ENCODE measurements at places on chromosomes 7 and 10.

- DNase-seq, result no peak
These were observed 219.6 kb downstream of the ARHGAP12 start for GRCh38 chr10:31709028-31709427.

DNA sequence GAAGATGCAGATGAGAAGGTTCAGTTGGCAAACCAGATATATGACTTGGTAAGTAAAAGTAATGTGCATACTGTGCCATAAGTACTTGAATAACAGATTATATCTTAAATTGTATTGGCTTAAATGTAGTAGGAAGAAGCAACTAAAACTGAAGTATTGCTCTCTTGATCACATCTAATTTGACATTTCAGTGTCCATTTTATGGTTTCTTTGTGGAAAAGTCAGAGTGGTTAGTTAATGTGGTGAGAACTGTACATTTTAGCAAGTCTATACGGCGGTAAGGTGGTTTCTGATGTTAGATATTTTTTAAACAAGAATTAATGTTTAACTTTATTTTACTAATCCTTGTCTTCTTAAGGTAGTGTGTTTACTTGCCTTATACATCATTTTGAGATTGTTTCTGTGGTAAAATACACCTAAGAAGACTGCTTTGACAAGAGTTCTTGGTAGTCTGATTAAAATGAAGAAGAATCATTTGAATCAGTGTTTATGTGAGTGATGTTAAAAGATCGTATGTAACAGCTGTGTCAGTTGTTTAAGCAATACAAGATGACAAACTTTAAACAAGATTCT is 5.1 kb downstream of the ING3 start:
- no peak for DNase-seq

DNA sequence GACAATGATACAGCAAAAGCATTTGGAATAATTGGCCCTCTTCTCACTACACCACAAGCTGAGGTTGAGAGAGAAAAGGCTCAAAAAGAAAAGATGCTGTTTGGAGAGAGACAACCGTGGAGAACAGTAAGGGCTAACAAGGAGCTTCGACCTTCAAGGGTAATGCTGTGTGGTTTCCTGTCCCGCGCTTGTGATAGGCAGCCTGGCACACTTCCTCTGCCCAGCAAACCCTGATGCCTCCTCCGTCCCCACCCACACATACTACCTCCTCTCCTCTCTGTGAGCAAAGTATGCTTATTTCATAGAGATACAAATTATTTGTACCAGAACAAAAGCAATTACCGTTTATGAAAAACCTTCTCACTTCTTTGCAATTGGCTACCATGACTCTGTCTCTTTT is 755.4 kb downstream of the KCNMA1 start:
- DNase-seq, result no peak

DNA sequence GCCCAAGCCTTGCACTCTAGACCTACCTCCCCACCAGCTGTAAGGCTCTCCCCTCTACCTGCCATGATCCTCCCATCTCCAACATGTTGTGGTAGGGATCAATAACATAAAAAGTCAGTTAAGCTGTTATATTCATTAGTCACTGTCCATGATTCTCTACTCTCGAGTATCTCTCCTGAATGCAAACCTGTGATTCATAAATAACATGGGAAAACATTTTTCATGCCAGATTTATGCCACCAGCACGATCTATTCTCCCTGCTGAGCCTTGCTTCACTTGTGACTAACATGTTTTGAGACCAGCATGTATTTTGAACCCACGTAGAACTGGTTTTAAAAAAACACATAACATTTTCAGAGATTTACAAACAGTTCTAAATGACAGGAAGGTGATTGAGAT is 30.3 kb downstream of the TMEM168 start:
- no peak for DNase-seq

GRCh38 chr10:123838596-123839310 is 52.9 kb downstream of the CPXM2 start:
- DNase-seq, result no peak

DNA sequence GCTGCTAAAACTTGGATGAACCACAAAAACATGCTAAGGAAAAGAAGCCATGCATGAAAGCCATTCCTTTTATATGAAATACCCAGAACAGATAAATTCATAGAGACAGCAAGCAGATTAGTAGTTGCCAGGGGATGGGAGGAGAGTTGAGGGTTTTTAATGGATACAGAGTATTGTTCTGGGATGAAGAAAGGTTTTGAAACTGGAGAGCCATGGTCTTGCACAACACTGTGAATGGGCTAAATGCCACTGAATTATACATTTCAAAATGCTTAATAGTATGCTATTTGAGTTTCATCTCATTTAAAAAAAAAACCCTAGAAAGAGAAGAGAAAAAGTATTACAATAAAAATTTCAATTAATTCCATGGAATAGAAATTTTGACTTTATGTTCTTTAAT is 154.3 kb downstream of the GNAT3 start:
- no peak for DNase-seq

GRCh38 chr10:87546210-87546609 is 41.5 kb downstream of the MINPP1 start:
- DNase-seq, result no peak

GRCh38 chr10:62081341-62082270 is 180.1 kb downstream of the ARID5B start:
- DNase-seq, result no peak

- DNase-seq, result no peak
These were observed 29.6 kb upstream of the ATXN7L1 start for GRCh38 chr7:105905910-105906568.

DNA sequence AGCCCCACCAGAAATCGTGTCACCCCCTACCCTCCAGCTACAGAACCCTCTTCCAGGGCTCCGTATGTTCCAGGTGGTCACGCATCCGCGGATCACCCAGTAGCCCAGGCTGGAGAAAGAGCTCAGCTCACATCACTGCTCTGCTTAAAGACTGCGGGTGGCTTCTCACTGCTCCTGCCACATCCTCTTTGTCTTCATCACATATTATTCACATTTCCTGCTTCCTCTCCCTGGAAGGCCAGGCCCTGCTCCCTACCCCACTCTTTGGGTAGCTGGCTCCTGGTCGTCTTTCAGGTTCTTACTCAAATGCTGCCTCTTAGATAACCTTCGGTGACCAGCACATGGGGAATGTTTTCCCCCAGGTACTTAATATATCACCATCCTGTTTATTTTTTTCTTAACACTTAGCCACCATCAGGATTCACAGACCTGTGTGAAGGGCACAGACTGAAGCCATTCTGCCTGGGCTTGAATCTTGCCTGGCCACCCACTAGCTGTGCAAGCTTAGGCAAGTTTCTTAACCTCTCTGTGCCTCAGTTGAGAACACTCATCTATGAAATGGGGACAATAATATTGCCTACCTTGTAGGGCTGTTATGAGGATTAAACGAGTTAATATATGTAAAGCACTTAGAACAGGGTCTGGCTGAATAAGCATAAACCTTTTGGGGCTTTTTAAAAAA is 307.8 kb downstream of the PRPF18 start:
- no peak for DNase-seq

GRCh38 chr10:102670065-102670670 is 25.9 kb downstream of the TRIM8 start:
- no peak for DNase-seq

- DNase-seq, result no peak
These were observed 87.0 kb upstream of the KMT2E start for GRCh38 chr7:104927055-104927454.

DNA sequence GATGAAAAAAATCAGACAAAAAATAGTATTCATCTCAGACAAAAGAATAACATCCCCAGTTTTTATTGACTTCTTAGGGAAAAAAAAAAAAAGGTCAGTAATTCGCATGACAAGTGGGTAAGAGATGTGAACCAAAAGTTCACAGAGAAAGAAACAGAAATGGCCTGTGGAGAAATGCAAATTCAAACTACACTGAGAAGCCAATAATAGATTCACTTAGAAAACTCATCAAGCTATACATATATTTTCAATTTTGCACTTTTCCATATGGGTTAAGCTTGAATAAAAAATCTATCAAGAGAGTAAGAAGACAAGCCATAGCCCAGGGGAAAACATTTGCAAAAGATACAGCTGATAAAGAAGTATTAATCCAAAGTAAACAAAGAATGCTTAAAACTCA is 28.0 kb downstream of the HERC4 start:
- no peak for DNase-seq

DNA sequence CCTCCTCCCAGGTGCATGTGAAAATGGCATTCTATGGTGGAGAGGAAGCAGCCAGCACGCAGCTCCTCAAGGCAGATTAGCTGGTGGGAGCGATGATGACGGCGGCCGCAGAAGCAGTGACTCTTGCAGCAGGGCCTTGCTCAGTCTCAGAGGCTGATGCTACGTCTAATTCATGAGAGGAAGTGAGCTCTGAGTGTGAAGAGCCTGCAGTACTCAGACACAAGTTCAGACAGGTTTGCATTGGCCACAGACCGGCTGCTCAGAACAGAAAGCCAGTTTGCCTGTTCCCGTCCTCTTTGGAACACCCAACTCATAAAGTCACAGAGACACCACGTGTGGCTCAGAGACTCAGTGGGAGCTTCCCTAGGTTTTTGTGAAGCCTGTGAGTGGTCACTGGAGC is 136.5 kb downstream of the ADARB2 start:
- no peak for DNase-seq

DNA sequence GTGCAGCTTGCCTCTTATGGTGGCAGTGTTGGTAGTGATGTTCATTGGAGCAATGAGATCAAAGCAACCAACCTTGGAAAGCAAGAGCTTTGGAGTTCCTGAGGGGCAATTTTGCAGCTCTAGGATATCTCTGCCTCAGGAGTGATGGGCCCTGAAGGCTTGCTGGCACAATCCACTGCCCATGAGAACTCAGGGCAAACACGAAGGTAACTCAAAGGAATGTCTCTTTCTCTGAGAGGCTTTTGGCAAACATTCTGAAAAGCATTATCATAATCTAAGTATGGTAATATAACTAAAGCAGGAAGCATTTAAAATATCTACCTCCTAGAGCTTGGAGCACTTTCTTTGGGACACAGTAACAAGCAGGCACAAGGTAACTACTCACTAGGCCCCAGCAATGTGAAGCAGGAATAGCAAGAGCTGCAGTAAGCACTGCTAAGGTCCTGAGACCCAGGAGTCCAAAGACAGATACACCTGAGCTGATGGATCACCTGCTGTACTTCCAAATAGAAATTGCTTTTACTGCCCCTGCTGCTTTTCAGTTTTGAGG is 103.1 kb downstream of the NRF1 start:
- no peak for DNase-seq

- DNase-seq, result no peak
These were observed 90.3 kb upstream of the ADAM12 start for GRCh38 chr10:126478546-126478945.

GRCh38 chr10:23174074-23174976 is 17.8 kb upstream of the PTF1A start:
- no peak for DNase-seq

DNA sequence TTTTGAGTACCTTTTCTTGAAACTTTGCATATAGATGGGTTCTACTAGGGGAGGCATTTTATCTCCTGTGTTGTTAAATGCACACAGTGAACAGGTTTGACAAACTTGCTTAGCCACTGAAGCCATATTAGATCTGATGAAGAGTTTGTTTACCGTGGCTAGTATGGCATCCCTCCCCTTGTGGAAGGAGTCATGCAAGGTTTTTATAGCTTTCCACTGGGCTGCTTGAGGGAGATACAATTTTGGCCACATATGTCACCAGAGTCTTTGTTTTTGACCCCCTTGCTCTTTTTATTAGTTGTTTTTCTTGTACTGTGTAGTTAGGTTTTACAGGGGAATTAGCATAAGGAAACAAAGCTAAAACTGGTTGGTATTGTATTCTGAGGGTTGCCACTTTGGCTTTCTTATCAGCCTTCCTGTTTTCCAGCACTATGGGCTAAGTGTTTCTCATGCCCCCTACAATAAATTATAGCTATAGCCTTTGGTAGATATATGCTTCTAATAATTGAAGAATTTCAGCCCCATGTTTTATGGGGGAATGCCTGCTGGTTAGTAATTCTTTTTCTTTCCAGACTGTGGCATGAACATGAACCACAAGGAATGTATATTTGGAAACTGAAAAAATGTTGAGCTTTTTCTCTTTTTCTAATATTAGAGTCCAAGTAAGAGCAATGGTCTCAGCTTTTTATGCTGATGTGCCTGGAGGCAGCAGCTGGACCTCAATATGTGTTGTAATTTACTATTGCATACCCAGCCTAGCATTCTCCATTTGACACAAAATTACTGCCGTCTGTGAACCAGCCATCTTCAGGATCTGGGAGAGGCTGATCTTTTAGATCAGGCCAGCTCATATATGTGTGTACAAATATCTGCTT is 18.4 kb upstream of the STEAP2 start:
- no peak for DNase-seq

DNA sequence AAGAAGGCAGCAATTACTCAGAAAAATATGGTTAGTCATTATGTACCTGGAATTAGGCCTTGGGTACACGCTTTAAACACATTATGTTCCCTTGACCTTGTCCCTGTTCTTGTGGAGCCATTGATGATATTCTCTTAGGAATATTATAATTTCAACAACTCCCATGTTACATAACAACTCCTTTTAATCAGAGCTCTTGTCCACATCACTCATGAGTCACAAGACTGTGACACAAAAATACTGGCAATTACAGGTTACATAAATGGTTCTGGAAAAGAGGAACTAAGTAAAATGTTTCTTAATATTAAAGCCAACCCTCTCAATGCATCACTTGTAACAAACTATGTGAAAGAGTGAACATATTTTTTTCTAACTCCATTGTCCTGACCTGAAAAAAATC is 143.8 kb upstream of the PCLO start:
- no peak for DNase-seq

GRCh38 chr7:101100858-101101847 is 15.9 kb downstream of the TRIM56 start:
- no peak for DNase-seq

- no peak for DNase-seq
These were observed 84.4 kb upstream of the BET1 start for GRCh38 chr7:94088560-94088959.

DNA sequence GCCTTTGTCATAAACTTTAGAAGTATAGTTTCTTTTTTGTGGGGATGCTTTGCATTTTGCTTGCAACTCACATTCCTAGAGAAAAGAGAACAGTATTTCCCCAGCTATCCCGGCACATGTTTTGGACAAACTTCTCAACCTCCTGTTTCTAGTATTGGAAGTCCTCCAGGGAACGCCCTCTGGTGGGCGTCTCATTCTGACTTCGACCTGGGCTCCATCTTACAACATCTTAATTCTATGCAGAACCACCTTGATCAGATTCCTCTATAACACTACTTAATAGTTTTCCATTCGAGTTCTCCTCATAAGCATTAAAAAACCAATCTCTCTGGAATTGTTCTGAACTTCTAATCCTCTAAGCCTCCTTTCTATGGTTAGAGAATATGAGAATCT is 139.5 kb upstream of the FZD8 start:
- DNase-seq, result no peak

- DNase-seq, result no peak
These were observed 8.5 kb downstream of the AKR1B1 start for GRCh38 chr7:134450294-134451000.

DNA sequence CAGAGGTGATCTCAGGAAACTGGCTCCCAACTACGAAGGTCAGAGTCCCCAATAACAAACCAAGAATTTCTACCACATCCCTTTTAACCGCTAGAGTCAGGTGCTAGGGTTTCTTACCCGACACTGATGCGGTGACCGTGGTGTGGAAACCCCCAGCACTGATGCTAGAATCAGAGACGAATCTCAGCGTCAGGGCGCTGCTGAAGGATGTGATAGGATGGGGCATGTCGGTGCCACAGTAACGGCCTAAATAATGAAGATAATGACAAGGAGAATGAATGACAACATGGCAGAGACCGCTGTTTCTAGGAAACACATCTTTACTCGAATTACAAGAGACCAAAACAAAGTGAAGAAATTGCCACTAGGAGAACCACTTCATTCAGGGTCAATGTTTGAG is 131.1 kb upstream of the RSU1 start:
- DNase-seq, result no peak
